Mammary epithelial cell (primary cell): ENCODE measurements at places on chromosomes 7 and 10. TPM values are rescaled to one million over a fixed set of nuclear protein-coding genes. Genes with fewer than 3 reads are reported as not detected.

Gene GDF2
- total RNA-seq, result not detected

Gene TAC1
- total RNA-seq, result not detected

Gene PRTFDC1
- 4.2 TPM for total RNA-seq

Gene BHLHA15
- not detected for total RNA-seq

- no peak for DNase-seq
Observed at GRCh38 chr7:90681336-90682022, 85.4 kb downstream of the CDK14 start.

GRCh38 chr7:55181762-55182161 is 162.9 kb downstream of the EGFR start:
- DNase-seq, result no peak

DNA sequence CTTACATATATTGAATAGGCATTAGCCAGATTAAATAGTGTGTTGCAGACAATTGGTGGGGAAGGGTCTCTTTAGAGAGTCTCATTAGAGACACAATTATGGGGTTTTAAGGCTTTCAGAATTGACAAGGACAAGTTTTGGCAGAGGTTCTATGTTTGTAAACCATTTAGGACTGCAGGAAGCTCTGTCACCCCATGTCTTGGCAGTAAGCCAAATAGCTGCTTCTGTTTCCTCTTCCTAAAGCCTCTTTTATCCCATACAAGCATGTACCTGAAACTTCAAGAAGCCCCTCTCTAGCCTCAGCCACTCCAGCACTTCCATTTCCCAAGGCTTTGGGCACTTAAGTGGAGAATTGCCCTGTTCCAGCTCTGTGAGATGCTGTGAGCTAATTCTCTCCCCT is 21.8 kb upstream of the LRRC4 start:
- DNase-seq, result no peak

DNA sequence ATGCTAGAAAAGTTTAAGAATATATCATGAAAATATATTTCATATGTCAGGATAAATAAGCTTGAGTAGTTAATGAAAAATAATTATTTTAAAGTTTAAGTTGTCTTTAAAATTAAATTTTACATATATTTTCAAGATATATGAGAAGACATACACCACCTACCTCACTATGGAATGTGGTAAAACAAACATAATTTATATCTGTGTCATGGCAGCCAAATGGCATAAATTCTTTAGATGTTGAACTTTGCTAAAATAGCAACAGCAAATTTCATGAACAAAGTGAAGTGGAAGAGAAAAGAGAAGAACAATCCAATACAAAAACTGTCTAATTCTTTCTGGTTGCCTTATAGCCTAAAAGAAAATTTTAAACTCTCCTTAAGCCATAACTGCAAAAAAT is 39.6 kb upstream of the SLC16A12 start:
- no peak for DNase-seq

DNA sequence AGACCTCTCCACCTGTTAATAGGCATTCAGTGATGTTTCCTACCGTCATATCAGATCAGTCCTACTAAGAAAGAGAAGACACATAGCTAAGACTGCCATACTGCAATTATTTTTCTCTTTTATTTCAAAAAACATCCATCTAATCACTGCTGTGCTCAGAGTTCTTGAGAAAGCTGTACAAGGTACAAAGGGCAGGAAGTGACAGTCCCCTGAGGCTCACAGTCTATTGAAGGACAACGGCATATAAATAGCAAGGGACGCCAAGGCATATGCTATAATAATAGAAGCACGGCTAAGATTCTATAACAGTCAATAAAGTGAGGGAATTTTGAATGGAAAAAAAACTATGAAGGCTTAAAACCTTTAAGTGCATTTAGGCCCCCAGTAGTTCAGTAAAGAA is 415.3 kb upstream of the NRP1 start:
- DNase-seq, result no peak

DNA sequence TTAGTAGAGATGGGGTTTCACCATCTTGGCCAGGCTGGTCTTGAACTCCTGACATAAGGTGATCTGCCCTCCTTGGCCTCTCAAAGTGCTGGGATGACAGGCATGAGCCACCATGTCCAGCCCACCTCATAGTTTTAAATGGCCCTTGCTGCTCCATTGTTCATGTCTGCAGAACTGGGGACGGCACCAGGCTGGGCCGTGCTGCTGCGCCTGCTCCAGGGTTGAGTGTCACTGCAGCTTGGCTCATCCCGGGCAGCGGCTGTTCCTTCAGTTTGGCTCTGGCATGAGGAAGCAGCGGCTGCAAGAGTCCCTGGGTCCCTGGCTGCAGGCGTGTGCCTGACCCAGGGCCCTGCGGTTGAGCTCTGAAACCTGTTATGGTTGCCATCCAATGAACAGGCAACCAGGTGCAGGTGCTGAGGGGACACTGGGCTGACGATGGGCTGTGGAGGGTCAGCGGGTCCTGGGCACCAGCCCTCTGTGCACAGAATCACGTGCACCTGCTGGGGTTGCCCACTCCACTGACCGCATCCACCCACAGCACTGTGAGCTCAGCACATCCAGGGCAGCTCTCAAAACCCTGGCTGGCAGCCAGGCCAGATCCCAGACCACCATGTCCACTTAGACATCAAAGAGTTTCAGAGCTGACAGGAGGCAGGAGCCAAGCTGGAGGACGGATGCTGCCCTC is 70.2 kb upstream of the PPP2R2D start:
- DNase-seq, result no peak

GRCh38 chr10:33712825-33713224 is 378.4 kb upstream of the NRP1 start:
- no peak for DNase-seq

DNA sequence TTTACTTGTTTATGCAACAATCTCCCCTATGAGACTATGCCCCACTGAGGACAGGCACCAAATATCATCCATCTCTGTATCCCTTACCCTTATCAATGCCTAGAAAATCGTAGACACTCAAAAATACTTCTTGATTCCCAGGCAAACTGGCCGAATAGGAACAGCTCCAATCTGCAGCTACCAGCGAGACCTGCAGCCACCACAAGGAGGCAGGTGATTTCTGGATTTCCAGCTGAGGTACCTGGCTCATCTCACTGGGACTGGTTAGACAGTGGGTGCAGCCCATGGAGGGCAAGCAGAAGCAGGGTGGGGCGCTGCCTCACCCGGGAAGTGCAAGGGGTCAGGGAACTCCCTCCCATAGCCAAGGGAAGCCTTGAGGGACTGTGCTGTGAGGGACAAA is 10.8 kb upstream of the PPP1R3C start:
- peak; percentile 37 for DNase-seq

DNA sequence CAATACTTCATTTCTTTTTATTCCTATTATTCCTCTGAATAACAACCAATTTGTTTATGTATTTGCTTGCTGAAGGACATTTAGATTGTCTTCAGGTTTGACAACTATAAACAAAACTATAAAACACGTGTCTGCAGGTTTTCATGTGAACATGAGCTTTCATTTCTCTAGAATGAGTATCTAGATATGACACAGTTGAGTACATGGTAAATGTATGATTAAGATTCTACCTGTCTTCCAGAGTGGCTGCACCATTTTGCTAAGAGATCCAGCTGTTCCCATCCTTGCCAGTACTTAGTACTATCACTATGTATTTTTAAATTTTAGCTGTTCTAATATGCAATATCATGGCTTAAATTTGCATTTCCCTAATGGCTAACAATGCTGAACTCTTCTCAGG is 10.1 kb downstream of the MCMBP start:
- no peak for DNase-seq

DNA sequence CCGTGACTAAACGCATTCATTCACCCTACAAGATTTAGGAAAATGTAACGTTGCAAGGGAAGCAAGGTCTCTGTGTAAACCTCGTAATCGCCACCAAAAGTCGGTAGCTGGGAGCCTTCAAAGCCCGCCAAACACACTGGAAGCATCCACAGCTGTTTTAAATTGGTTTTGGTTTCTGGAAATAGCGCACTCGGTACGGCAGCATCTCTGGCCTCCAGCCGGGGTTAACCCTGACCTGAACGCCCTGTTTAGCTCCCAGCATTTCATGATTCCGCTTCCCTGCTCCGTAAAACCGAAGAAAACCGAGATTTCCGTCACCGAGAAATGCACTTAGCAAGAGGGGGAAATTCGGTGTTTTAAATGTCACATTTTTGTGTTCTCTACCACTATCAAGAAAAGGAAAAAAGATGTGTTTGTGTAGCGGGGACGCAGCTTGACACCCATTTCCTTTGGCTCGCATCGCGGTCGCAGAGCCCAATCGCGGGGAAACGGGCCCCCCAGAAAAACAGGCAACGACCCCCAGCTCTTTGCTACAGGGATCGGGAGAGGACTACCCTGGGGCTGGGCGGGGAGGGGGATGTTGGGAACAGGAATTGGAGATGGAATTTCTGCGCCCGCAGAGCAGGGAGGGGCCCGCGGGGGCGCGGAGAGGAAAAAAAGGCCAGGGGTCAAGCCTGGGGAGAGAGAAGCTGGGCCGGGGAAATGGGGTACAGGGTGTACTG is 646 bp downstream of the SGCE start:
- DNase-seq, result peak; percentile 68

DNA sequence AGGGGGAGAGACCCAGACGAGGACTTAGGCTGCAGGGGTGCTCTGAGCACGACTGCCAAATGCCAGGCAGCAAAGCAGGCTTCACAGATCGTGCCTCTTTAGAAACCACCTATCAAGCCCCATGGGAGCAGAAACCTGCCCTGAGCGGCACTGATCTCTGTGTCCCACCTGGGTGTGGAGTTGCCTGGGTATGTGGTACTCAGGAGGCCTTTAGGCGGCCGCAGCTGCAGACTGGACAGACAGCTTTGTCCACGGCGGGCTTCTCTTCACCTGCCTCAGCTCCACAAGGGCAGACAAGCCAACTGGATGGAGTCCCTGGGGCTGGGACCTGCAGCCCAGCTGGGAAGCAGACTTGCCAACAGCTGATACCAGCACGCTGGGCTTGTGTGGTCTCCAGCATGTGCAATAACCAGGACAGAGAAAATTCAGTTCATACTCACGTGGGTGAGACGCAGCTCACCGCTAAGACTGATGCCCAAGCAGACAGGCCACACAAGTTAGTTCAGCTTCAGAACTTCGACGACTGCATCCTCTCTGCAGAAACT is 163.2 kb downstream of the EBF3 start:
- DNase-seq, result no peak

DNA sequence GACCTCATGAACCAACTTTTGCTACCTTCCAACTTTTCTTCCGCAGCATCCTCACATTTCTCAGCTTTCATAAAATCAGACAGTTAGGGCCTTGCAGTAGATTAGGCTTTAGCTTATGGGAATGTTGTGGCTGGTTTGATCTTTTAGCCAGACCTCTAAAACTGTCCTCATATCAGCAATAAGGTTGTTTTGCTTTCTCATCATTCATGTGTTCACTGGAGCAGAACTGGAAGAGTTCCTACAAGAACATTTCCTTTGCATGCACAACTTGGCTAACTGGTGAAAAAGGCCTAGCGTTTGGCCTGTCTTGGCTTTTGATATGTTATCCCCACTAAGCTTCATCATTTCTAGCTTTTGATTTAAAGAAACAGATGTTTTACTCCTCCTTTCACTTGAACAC is 130.0 kb upstream of the LRRTM3 start:
- no peak for DNase-seq
